Karpas-422 (cell line): ENCODE measurements at places on chromosomes 11 and 22.

GRCh38 chr22:43171019-43171491, 15.9 kb downstream of the TTLL12 start:
- peaks cover 2% of the 10 kb centered on the region; the same call in 1 of the 2 replicates for H3K36me3 ChIP-seq
- no peaks in the 10 kb centered on the region for H3K4me1 ChIP-seq
- DNase-seq: no peak
- H3K4me3 ChIP-seq: no peak overlapping the region

- no peaks in the 10 kb centered on the region for H3K27me3 ChIP-seq
- DNase-seq: peak; percentile 17
Observed at GRCh38 chr11:5933116-5933515, 8.9 kb upstream of the OR56A3 start.

GRCh38 chr22:20224917-20225692, 43.0 kb downstream of the RTN4R start:
- no peaks in the 10 kb centered on the region for H3K27me3 ChIP-seq
- no peak for DNase-seq
- no peaks in the 10 kb centered on the region for H3K36me3 ChIP-seq
- H3K27ac ChIP-seq: no peak overlapping the region

DNA sequence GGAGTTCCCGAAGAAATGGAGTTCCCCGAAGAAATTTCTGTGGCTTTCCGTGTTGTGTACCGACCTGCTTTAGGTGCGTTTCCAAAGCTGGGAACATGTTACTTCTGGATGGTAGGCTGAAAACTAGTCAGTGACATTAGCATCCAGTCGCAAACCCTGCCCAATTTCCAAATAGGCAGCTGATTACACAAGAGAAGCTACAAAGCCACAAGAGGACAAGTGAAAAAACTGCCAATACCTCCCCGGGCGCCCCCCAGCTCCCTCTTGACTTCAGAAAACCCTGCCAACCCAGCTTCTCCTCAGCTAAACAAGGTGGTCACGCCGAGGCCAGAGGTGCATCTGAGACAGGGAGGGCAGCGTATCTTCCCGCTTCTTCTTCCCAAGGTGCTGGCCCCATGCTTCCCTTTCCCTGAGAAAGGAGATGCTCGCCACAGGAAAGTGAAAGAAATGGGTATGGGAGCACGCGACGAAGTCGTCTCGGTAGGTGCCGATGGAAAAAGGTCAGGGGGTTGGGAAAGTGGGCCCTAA, 551 bp downstream of the AGBL2 start:
- H3K4me3 ChIP-seq: peak overlapping the region; percentile 84
- H3K27me3 ChIP-seq: no peaks in the 10 kb centered on the region
- H3K4me1 ChIP-seq: peaks cover 21% of the 10 kb centered on the region
- peak; percentile 49 for DNase-seq
- peaks cover 20% of the 10 kb centered on the region; the same call in 1 of the 2 replicates for H3K36me3 ChIP-seq

DNA sequence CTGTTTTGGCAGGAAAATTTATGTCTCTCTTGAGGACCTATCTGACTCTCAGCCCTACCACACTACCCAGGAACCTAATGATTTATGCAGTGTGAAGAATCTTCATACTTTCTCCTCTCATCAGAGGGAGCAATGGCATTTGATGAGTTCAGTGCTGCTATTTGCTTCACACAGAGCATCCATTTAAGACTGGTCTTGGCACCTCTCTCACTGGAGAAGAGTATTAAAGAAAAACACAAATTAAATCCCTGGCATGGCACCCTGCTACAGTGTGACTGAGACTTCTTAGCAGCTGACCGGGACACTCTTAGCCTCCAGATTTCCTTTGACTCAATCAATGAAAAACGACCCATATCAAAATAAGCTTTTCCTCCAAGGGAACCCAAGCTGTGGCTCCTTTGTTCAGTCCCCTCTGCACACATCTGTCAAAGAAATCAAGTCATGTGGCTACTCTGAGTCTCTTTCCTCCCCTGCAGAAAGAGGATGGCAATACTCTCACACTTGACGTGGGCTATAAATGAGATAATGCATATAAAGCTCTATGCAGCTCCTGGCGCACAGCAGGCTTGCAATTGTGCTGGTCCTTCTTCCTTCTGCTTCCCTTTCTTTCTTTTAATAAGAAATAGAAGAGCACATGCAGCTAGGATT, 186.1 kb upstream of the E2F8 start:
- DNase-seq: peak; percentile 38
- no peaks in the 10 kb centered on the region for H3K36me3 ChIP-seq
- peaks cover 7% of the 10 kb centered on the region for H3K4me1 ChIP-seq

DNA sequence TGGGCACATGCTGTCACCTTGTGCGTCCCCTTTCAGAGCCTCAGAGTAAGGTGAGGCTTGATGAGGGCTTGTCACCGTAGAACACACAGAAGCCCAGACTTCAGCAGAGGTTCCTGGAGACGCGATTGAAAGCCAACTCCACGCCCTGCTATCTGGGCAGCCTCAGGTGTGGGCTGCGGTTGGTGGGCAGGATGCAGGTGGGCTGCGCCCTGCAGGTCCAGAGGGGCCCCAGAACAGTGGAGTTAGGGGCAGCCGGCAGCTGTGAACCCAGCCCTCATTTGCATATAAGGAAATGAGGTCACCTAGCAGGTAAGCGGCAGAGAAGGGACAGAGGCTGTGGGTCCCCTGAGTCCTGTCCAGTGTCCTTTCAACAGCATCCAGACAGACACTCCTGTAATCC, 15.4 kb downstream of the PHLDA2 start:
- no peaks in the 10 kb centered on the region for H3K36me3 ChIP-seq
- H3K4me3 ChIP-seq: no peak overlapping the region
- H3K27me3 ChIP-seq: no peaks in the 10 kb centered on the region
- peaks cover 9% of the 10 kb centered on the region for H3K4me1 ChIP-seq

DNA sequence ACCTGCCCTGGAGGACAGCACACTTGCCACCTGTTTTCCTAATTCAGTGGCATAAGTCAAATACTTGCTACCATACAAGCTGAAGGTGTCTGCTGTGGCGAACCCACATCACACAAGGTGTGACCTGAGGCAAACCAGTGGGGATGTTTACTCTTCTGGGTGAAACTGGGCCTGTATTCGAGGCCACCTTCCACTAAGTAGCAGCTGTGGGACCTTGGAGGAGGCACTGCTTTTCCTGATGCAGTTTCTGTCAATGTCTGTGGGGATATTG, 927.4 kb downstream of the BRD1 start:
- H3K27ac ChIP-seq: no peak overlapping the region
- H3K36me3 ChIP-seq: no peaks in the 10 kb centered on the region
- no peaks in the 10 kb centered on the region for H3K4me1 ChIP-seq
- H3K4me3 ChIP-seq: no peak overlapping the region
- no peaks in the 10 kb centered on the region for H3K27me3 ChIP-seq

DNA sequence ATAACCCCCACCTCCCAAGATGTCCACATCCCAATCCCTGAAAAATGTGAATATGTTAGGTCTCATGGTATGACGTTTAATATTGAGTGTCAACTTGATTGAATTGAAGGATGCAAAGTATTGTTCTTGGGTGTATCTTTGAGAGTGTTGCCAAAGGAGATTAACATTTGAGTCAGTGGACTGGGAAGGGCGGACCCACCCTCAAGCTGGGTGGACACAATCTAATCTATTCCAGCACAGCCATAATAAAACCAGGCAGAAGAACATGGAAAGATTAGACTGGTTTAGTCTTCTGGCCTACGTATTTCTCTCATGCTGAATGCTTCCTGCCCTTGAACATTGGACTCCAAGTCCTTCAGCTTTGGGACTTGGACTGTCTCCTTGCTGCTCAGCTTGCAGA, 315.5 kb downstream of the GUCY1A2 start:
- DNase-seq: no peak
- H3K27ac ChIP-seq: no peak overlapping the region
- no peak overlapping the region for H3K4me3 ChIP-seq
- no peaks in the 10 kb centered on the region for H3K27me3 ChIP-seq
- no peaks in the 10 kb centered on the region for H3K36me3 ChIP-seq

DNA sequence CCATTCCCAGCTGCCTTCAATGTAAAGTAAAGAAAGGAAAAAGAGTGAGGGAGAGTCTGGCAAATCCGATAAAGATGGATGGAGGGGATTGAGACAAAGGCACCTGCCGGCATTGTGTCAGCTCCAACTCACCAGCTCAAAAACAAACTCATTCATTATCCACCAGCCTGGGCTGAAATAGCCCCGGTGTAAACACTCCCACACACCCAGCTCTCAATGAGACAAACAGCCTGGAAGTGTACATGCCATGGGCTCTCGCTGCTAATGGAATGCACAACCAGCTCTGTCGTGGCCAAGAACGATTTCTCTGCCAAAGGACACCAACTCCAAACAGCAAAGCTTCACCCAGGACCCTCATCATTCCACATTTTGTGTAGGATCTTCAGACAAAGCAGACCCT, 89.3 kb upstream of the OPCML start:
- H3K4me1 ChIP-seq: no peaks in the 10 kb centered on the region
- no peaks in the 10 kb centered on the region for H3K36me3 ChIP-seq
- H3K4me3 ChIP-seq: no peak overlapping the region

- no peaks in the 10 kb centered on the region for H3K27me3 ChIP-seq
- H3K4me1 ChIP-seq: no peaks in the 10 kb centered on the region
- no peak for DNase-seq
- no peaks in the 10 kb centered on the region for H3K36me3 ChIP-seq
- H3K27ac ChIP-seq: no peak overlapping the region
Observed at GRCh38 chr11:12725055-12725862, 51.0 kb downstream of the TEAD1 start.

GRCh38 chr22:23205339-23206049, 25.2 kb downstream of the BCR start:
- H3K27me3 ChIP-seq: no peaks in the 10 kb centered on the region
- no peak overlapping the region for H3K27ac ChIP-seq
- H3K4me3 ChIP-seq: no peak overlapping the region
- peaks cover 32% of the 10 kb centered on the region for H3K4me1 ChIP-seq
- H3K36me3 ChIP-seq: no peaks in the 10 kb centered on the region
- no peak for DNase-seq

- peak overlapping the region; percentile 80 for H3K4me3 ChIP-seq
- peak; percentile 98 for DNase-seq
- peaks cover 30% of the 10 kb centered on the region for H3K4me1 ChIP-seq
- no peaks in the 10 kb centered on the region for H3K27me3 ChIP-seq
Observed at GRCh38 chr11:62599069-62599696, 2.5 kb downstream of the MTA2 start.

- DNase-seq: no peak
- H3K27ac ChIP-seq: no peak overlapping the region
- no peaks in the 10 kb centered on the region for H3K4me1 ChIP-seq
- no peaks in the 10 kb centered on the region for H3K36me3 ChIP-seq
- H3K4me3 ChIP-seq: no peak overlapping the region
- no peaks in the 10 kb centered on the region for H3K27me3 ChIP-seq
Observed at GRCh38 chr22:38081941-38082828, 1.8 kb downstream of the SLC16A8 start.

- DNase-seq: peak; percentile 88
- no peaks in the 10 kb centered on the region for H3K27me3 ChIP-seq
- peak overlapping the region; percentile 33; the same call in 1 of the 2 replicates for H3K4me3 ChIP-seq
- no peaks in the 10 kb centered on the region for H3K36me3 ChIP-seq
Observed at GRCh38 chr11:60498853-60499252, 6.3 kb downstream of the MS4A12 start.

GRCh38 chr22:40808018-40808841, 10.9 kb downstream of the SLC25A17 start:
- peaks cover 20% of the 10 kb centered on the region for H3K4me1 ChIP-seq
- no peak overlapping the region for H3K4me3 ChIP-seq
- DNase-seq: peak; percentile 34
- peaks cover 8% of the 10 kb centered on the region; the same call in 1 of the 2 replicates for H3K36me3 ChIP-seq

GRCh38 chr22:30582788-30583545, 8.5 kb upstream of the GAL3ST1 start:
- DNase-seq: no peak
- no peaks in the 10 kb centered on the region for H3K27me3 ChIP-seq
- no peaks in the 10 kb centered on the region for H3K4me1 ChIP-seq
- no peak overlapping the region for H3K27ac ChIP-seq
- no peak overlapping the region for H3K4me3 ChIP-seq
- peaks cover 32% of the 10 kb centered on the region for H3K36me3 ChIP-seq

GRCh38 chr11:118052581-118053206, 24.2 kb upstream of the TMPRSS4 start:
- no peak for DNase-seq
- H3K27me3 ChIP-seq: no peaks in the 10 kb centered on the region
- no peak overlapping the region for H3K27ac ChIP-seq
- no peaks in the 10 kb centered on the region for H3K4me1 ChIP-seq
- no peak overlapping the region for H3K4me3 ChIP-seq

DNA sequence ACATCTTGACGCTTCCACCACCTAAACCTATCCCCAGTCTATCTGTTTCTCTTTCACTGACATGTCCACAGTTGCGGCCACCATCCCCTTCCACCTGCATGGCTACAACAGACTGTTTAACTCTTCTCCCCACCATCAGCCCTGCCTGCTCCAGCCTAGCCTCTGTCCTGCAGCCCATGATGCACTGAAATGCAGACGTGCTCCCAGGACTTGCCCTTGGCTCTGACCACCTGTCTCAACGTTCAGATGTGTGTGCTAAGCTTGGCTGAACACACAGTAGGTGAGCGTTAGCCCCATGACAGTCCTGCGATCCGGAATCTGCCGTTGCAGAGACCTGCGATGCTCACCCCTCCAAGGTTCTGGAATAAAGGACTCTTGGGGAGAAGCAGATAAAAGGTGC, 22.7 kb downstream of the CBX7 start:
- H3K4me1 ChIP-seq: no peaks in the 10 kb centered on the region
- H3K27me3 ChIP-seq: no peaks in the 10 kb centered on the region
- DNase-seq: no peak

DNA sequence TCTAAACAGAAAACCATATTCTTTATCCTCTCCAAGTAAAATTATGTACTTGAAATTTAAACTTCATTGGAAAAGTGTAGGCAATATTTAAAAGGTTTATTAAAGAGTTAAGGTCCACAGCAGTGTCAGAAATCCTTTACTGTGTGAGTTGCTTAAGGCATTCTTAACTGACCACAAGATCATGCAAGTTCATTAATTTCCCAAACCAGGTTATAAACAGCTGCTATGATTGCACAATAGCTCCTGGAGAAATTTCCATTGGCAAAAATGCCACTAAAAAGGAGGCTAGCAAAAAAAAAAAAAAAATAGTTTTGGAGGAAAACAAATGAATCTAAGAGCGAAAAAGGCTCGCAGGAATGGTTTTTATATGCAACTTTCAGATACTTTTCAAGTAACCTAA, 106.2 kb downstream of the ETS1 start:
- no peaks in the 10 kb centered on the region for H3K27me3 ChIP-seq
- no peak overlapping the region for H3K4me3 ChIP-seq
- H3K27ac ChIP-seq: peak overlapping the region; percentile 87
- peaks cover 57% of the 10 kb centered on the region for H3K36me3 ChIP-seq
- peaks cover 99% of the 10 kb centered on the region for H3K4me1 ChIP-seq

- H3K27me3 ChIP-seq: no peaks in the 10 kb centered on the region
- H3K4me3 ChIP-seq: peak overlapping the region; percentile 25; the same call in 1 of the 2 replicates
- H3K4me1 ChIP-seq: peaks cover 53% of the 10 kb centered on the region
Observed at GRCh38 chr11:33323421-33323820, 66.2 kb downstream of the HIPK3 start.

GRCh38 chr11:65808744-65809341, 22.0 kb downstream of the OVOL1 start:
- DNase-seq: no peak
- no peak overlapping the region for H3K4me3 ChIP-seq
- no peak overlapping the region for H3K27ac ChIP-seq
- no peaks in the 10 kb centered on the region for H3K36me3 ChIP-seq
- H3K27me3 ChIP-seq: no peaks in the 10 kb centered on the region

GRCh38 chr22:44496305-44496704, 1.7 kb downstream of the RTL6 start:
- H3K27me3 ChIP-seq: no peaks in the 10 kb centered on the region
- H3K36me3 ChIP-seq: no peaks in the 10 kb centered on the region
- no peak overlapping the region for H3K27ac ChIP-seq
- H3K4me3 ChIP-seq: no peak overlapping the region
- H3K4me1 ChIP-seq: no peaks in the 10 kb centered on the region
- DNase-seq: no peak
